Stimulated activated CD8-positive, alpha-beta memory T cell treated with anti-CD3 and anti-CD28 coated beads, Interleukin-7, amount 100 ng/mL, for 1 hour (primary cell): ENCODE measurements at places on chromosomes 4 and X.

DNA sequence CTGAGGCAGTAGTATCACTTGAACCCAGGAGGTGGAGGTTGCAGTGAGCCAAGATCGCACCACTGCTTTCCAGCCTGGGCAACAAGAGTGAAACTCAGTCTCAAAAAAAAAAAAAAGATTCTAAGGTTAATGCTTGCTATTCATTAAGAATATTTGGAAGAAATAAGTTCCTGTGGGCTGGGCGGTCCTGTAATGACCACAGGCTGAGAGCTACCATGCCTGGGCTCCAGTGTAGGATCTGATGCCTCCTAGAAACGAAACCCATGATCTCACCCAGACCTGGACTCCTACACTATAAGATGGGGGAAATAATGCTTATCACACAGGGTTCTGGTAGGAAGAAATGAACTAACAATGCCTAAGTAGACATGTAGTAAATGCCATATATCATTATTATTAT lies 17.8 kb downstream of the TMEM192 start:
- no peak for DNase-seq

DNA sequence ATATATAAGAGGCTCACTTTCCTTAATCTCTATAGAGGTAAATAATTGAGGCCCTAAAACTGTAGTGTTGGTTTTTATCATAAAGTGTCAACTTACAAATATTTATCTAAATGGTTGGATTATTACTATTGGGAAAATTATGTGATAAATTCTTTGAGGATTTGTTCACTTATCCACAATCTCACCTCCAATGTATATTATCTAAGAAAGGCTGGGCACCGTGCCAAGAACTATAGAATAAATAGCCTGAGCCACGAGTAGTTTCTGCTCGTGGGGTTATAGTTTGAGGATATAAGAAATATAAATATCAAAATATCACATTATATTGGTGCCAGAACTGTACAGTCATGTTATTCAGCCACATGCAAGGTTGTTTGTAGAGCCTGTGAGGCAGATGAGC lies 177.9 kb downstream of the VEGFC start:
- DNase-seq: no peak

- no peak for DNase-seq
Measured at GRCh38 chr4:170425521-170426143, 335.9 kb upstream of the AADAT start.

DNA sequence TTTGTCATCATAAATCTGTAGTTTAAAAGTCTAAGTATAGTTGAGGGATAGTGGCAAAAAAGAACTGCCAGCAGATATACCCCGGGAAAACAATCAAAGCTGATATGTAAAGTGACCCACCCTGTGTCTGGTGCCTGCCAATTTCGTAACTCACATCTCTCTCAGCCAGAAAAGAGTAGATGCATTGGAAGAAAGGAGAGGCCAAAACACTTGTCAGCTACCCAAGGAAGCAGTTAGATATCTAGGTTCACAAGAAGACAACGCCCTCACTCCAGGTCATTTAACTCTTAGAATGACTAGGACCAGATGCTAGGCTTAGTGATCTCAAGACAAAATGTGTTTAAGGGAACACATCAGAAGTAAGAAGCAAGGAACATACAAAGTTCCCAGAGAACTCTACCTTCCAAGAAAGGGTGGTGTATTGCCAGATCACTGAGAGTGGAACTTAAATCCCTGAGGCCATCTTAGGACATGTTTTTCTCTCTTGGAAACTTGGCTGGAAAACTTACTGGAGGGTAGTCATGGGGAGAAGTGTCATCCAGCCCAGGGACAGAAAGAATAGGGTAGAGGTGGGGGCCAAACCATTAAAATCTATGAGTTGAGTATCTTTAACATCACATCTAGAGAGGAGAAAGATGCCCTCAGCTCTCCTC lies 125.9 kb downstream of the SHISA3 start:
- DNase-seq: no peak

- DNase-seq: no peak
Measured at GRCh38 chr4:150150629-150151062, 72.4 kb downstream of the DCLK2 start.

DNA sequence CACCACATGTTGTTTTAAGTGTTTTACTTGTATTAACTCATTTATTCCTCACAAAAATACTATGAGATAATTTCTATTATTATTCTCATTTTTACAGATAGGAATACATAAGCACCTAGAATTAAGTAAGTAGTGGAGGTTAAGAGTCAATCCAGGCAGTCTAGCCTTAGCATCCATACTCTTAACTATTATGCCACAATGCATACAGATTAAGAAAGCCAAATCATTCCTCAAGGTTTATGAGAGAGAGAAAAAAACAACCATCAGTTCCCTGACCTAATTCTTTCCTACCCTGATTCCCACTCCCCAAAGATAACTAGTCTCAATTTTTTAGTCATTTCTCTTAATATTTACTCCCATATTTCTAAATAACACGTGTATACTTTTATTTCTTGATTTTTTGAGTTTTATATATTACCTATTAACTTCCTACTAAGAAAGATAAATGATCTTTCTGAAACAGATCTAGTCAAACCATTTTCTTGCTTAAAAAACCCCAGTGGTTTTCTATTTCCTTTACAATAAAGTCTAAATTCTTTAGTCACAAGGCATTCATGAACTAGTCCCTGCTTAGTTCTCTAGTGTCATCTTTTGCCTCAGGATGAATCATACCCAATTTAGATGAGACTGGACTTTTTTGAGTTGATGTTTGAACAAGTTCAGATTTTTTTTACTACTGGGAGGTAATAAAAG lies 16.0 kb downstream of the UBA6 start:
- DNase-seq: no peak

GRCh38 chrX:131424895-131425294 lies 119.0 kb upstream of the OR13H1 start:
- no peak for DNase-seq

DNA sequence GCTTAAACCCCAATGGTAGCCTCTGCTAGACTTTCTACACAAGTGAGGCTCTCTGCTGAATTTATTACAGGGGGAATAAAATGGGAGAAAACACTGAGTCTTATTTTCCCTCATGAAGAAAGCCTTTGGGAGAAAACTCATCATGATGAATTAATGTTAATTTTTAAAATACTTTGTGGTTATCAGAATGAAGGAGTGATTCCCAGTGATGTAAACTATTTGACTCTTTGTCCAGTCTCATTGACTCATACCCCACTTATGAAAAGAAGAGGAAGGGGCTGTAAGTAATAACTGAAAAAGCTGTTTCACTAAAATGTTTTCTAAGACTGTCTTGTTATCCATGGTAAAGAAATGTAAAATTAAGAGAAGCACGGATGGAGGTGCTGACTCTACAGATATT lies 208.8 kb downstream of the GRIA3 start:
- no peak for DNase-seq

DNA sequence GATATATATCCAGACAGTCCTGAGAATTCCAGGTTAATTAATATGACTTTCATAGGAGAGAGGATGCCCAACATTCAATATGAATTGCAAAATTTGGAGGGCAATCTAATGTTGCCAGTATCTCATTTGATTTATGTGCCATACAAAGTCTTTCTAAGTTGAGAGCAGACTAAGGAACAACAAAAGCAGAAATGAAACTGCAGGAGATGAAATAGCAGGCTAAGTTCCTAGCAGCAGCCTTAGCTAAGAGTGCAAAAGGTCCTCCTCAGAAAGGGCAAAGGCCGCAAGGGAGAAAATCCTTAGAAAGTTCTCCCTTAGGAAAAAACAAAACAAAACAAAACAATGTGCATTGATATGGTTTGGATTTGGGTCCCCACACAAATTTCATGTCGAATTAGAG lies 602.9 kb upstream of the HTR2C start:
- no peak for DNase-seq

DNA sequence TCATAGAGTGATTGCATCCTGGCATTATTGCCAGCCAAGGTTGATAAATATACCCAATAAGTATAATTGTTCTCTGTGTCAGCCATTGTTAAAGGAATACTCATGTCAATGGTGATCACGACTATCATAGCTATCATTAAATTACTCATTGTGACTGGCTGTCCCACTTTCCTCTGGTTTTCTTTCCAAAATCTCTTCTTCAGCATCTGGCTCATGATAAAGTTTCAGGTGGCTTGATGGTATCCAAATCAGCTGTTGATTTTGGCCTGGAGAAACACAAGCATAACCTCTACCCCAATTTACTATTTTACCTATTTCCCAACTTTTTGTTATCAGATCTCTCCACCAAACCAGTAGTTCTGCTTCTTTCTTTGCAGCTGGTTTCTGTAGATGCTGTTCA lies 67.1 kb upstream of the SPIN2A start:
- DNase-seq: no peak

DNA sequence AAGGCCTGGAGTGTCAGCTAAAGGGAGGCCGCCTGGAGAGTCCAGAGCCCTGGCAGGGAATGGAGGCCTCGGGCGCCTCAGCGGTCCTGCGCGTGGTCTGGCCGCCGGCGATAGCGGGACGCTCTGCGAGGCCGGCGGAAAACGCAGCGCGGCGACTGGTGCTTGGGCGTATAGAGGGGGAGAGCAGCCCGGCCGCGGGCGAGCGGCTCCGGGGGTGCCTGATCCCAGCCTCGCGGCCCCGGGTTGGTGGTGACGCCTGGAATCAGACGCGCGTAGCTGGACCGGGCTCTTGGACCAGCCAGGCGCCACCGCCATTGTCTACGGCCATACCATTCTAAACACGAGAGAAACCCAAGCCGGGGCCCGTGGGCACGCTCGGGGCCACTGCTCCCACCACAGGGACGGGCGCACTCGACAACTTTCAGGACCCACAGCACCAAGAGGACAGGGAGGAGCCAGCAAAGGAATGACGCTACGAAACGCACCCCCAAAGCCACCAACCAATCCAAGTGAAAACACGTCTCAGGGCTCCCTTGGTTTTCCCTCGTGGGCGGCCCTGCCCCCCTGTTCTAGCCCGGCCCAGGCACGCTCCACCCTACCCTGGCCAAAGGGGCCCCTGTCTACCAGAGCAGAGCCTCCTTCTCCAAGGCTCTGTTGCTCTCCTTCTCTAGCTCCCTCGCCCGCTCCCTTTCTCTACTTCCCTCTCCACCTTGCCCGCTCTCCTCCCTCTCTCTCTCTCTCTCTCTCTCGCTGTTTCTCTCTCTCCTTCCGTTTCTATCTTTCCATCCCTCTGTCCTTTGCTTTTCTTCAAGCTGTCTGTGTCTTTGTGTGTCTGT lies 7.8 kb downstream of the FRG2 start:
- DNase-seq: no peak

DNA sequence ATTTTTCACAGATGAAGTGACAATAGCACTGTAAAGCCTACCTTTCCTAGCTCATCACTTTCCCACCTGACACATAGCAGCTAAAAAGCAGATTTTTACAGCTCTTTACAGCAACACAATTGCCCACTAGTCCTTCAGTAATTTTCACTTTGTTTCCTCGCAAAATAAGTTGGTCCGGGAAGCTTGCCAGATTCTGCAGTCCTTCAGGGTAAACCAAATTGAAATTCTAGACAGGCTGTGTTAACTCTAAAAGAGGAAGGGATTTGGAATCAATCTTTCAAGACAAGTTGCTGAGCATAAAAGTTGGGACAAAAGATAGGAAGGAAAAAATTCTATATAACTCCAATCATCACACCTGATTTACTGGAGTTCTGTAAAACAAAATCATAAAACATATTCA lies 8.7 kb downstream of the C1QTNF7 start:
- no peak for DNase-seq

DNA sequence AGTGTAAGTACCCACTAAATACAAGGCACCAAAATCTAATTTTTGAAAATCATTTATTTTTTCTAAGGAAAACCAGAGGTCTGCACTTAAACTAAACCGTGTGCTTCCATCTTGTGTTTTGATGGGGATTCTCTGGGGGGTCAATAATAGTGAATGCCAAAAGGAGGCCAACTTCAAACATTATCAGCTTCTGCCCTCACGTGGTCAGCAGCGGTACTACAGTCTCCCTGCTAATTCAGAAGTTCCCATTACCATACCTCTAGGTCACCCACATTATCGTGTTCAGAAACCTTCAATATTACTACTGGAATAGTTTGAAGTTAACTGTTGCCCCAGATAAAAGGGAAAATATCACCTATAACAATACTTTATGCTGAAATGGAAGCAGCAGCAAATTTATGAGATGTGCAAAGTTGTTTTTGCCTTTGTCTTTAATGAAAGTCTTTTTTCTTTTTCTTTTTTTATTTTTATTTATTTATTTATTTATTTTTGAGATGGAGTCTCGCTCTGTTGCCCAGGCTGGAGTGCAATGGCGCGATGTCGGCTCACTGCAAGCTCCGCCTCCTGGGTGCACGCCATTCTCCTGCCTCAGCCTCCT lies 17.3 kb downstream of the CTPS2 start:
- DNase-seq: peak; percentile 41

DNA sequence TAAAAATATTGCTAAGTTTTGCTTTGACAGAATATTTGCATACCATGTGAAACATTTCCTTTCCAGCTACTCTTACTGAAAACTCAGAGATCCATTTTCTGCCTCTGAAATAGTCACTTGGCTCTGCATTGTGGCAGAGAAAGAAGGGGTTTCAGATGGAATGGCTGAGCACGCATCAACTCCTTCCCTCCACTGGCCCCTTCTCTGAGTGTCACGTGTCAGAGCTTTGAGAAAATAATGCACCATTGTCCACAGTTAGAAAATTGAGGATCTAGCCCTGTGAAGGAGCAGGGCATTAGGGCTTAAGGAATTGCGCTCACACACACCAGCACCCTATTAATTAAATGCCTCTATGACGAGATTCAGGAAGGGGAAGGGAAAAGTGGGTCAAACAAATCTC lies 78.8 kb upstream of the FAT4 start:
- DNase-seq: no peak

DNA sequence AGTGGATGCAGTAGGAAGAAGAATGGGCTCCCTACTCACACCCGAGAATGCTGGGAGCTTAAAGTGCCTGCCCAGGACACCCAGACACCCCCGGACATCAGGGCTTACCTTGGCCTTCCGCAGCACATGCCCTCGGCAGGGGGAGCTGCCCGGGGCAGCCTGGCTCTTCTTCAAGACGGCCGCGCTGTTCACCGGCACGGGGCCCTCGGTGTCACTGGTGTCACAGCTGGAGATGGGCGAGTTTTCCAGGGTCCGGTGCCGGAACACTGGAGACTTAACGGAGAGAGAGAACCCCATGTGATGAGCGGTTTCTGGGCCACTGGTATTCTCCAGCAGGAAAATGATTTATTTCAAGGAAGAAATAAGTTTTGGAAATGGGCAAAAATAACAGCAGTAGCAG lies 170.9 kb downstream of the AFAP1 start:
- DNase-seq: no peak

- no peak for DNase-seq
Measured at GRCh38 chr4:31069151-31069550, 349.0 kb downstream of the PCDH7 start.

- DNase-seq: no peak
Measured at GRCh38 chr4:4358093-4358854, 28.6 kb upstream of the NSG1 start.

DNA sequence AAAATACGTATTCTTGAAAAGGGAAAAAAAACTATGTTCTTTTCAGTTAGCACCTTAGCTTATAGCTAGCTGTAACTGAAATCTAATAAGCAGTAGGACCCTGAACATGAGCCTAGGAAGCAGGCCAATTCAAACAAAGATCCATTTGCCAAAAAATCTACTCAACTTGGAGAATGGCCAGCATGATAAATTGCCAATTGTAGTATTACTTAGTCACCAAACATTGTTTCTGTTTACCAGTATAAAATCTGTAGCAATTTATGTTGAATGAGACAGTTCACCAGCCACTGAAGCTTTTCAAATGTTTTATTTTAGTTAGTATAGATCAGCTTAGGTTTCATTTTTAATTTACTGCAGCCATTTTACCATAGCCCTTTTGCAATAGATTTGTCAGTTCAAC lies 323.6 kb upstream of the DIPK2B start:
- DNase-seq: no peak
